ENCODE measurements at places on chromosomes 11 and 22. TPM values are rescaled to one million over a fixed set of nuclear protein-coding genes. Genes with fewer than 3 reads are reported as not detected.
A peak's percentile ranks its signal among the peaks of the same experiment; 100 is the strongest.

DNA sequence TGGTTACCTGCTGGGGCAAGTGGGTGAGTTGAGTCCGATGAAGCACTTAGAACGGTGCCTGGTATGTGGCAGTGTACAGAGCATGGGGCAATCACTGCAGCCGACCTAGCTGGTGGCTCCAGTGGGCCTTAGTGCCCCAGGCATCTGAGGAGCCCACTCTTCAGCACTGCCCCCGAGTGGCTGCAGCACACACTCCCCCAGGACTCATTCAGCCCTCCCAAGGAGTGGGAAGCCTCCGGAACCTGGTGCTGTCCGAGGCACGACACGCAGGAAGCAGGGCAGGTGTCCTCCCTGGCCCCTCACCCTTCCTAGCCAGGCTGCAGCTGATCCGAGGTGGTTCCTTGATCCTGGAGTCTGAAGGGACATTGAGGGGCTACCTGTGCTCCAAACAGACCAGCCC lies 42.4 kb upstream of the PRODH start:
- no peak for DNase-seq

- no peak for DNase-seq
These were observed 8.2 kb upstream of the HSPA8 start for GRCh38 chr11:123069908-123070821.

GRCh38 chr11:78189174-78189724 lies 530 bp downstream of the USP35 start:
- no peak for DNase-seq

BAD gene
- polyA plus RNA-seq = 37.9 TPM

GRCh38 chr11:76704171-76704948 lies 33.8 kb upstream of the LRRC32 start:
- no peak for DNase-seq

GRCh38 chr11:77559686-77560401 lies 29.9 kb upstream of the AQP11 start:
- no peak for DNase-seq

DNA sequence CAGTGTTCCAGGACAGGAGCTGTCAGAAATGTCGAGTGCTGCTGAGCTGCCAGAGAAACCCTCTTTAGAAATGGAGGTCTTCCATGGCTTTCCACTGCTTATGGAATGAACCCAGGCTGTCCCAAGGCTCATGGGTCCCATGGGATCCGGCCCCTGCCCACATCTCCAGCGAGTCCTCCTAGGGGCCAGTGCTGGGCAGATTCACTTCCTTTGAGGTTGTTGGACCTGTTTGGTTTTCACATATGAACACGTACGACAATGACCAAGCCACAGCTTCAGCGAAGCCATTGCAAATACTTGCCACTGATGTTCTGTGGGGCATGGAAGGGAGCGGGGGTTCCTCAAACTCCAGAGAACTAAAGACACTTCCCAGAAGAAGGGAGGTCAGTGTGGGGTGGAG lies 483.3 kb downstream of the TBC1D22A start:
- DNase-seq = no peak

LRRC51 gene
- 33.1 TPM for polyA plus RNA-seq

- peak; percentile 42 for DNase-seq
These were observed at the start of gene TRIM6 for GRCh38 chr11:5596607-5597201. Gene TRIM6 (plus strand): TSS chr11:5596637. CDS start chr11:5596898, 261 bp downstream.

DNA sequence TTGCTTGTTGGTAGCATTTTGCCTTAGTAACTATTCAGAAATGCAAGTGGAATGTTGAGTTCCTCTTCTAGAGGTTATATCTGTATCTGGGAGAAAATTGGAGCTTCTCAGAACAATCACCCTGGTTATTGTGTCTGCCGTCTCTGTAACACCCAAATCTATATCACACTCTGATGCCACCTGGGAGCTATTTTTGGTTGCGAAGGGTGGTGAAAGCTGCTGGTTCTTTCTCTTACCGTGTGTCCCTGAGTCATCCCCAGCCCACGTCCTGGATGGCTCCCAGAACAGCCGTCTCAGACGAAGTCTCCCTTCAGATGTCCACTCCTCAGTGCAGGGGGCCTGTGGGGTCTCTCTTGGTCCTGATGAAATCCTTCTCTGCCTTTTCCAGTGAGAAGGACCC lies 83.5 kb downstream of the C22orf31 start:
- DNase-seq = no peak

SHISAL1 gene
- 2.3 TPM for polyA plus RNA-seq

GRCh38 chr11:116240710-116241109 lies 532.1 kb downstream of the BUD13 start:
- DNase-seq = peak; percentile 51

- no peak for DNase-seq
These were observed 682.5 kb upstream of the ARHGAP42 start for GRCh38 chr11:100004541-100004940.

- no peak for DNase-seq
These were observed 496 bp upstream of the CST6 start for GRCh38 chr11:66011239-66011784.

DNA sequence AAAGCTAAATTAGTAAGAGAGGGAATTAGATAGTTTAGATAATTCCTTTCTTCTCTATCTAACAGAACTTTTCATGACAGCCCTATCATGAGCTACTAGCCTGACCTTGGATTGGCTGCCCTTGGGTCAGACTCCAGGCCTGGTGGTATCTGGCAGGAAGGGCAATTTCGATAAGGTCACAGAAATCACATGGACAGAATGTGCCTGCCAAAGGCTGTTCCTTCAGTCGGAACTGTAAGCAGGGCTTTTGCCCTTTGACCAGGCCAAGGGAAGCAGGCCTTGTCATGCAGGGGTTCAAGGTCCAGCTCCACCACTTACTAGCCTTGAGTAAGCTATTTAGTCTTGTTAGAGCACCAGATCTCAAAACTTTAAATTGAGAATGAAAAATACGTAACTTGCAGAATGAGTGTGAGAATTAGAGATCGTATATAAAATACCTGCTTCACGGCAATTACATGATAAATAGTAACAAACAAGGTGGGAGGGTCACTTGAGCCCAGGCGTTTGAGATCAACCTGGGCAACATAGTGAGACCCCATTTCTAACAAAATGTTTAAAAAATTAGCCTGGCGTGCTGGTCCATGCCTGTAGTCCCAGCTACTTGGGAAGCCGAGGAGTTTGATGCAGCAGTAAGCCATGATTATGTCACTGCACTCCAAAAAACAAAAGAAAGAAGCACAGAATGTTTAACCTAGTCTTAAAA lies 60.8 kb upstream of the SC5D start:
- DNase-seq = no peak

PRAME gene
- polyA plus RNA-seq = 1.7 TPM

TREH gene
- 2.0 TPM for polyA plus RNA-seq

DNA sequence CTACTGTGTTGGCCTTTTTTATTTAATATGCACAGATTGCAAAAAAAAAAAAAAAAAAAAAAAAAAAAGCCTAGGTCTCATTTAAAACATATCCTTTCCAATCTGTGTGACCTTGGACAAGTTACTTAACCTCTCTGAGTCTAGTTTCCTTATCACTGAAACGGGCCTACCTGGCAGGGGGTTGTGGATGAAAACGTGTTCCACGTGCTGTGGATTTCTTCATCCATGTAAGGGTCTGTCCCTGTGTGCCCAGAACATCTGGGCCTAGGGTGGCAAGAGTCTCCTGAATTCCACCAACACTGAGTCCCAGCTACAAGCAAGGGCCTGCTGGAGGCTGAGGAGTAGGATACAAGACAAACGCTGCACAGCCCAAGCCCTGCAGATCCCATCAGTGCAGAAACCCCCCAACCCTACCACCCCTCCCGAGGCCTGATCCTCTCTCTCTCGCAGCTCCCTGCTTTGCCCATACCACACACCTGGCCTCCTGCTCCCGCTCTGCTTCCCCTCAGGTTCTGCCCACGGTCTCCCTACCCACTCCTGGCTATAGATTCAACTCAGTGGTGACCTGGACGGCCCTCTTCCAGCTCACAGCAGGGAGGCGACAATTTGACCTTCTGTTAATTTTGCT lies 4.7 kb upstream of the GNAZ start:
- no peak for DNase-seq

GRIA4 gene
- polyA plus RNA-seq = 0.75 TPM

DNA sequence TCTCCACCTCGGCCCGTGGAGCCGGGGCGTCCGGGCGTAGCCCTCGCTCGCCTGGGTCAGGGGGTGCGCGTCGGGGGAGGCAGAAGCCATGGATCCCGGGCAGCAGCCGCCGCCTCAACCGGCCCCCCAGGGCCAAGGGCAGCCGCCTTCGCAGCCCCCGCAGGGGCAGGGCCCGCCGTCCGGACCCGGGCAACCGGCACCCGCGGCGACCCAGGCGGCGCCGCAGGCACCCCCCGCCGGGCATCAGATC lies 439 bp downstream of the YAP1 start:
- DNase-seq = no peak

AMPD3 gene
- 6.5 TPM for polyA plus RNA-seq

MMP27 gene
- polyA plus RNA-seq = not detected

OR52I2 gene
- 0.03 TPM for polyA plus RNA-seq

DNA sequence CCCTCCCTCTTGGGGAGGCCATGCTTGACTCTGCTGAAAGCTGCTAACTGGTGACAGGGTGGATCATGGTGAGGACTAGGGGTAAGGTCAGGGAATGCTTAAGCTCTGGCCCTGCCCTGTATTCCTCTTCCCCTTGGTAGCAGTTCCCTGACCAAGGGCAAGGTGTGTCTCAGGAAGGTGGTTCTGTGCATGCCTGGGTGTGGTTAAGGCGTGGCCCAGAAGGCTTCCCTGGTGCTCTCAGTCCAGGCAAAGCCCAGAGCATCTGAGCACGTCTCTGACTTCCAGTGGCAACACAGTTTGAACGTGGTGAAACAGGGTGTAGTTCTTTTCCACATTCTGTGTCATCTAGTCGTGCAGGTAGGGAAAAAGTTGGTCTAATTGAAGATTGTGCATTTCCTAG lies 53.1 kb upstream of the HORMAD2 start:
- DNase-seq = no peak

- no peak for DNase-seq
These were observed 23.2 kb downstream of the KMT5B start for GRCh38 chr11:68189888-68190287.

DEFB131B gene
- 1.4 TPM for polyA plus RNA-seq

- no peak for DNase-seq
These were observed 22.5 kb downstream of the LRRC10B start for GRCh38 chr11:61531044-61531443.

DNA sequence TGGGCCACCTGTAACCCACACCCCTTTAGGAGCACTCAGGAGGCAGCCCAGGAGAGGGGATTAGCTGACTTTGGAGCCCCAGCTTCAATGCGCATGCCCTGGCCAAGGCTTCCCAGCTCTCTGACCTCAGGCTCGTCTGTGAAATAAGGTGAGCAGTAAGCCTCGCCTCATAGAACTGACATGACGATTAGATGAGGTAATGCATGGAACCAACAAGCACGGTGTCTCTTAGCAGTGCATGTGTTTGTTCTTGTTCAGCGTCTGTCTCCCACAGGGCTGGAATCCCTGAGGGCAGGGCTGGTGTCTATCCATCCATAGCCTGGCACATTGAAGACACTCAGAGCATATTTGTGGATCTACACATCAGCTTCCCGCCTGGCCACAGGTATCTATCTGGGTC lies 415.4 kb downstream of the MN1 start:
- DNase-seq = no peak

- no peak for DNase-seq
These were observed 393.1 kb upstream of the NARS2 start for GRCh38 chr11:78967811-78968210.

DNA sequence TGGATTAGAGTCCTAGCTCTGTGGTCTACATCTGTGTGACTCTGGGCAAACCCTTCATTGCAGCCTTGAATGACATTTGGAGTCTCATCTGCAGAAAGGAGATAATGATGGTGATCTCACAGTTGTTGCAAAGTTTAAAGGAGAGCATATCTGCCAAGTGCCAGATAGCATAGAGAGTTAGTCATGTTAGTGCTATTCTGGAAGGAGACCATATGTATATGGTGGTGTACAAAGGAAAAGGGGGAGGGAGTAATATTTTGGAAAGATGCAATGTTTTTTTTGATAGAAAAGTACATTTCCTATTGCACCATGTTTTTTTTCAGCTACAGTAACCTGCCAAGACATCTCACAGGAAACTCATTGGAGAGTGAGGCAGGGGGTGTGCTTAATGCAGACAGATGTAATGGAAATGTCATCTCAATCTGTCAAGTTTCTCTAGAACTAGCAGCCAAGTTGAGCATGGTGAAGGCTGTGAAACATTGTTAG lies 92.1 kb upstream of the NARS2 start:
- no peak for DNase-seq

GRCh38 chr11:9893474-9893873 lies 229.6 kb downstream of the SWAP70 start:
- no peak for DNase-seq

H19 gene
- polyA plus RNA-seq = 2,033 TPM

GRCh38 chr11:34972892-34973291 lies 56.5 kb downstream of the PDHX start:
- no peak for DNase-seq

- DNase-seq = no peak
These were observed 7.3 kb upstream of the DERL3 start for GRCh38 chr22:23846081-23846469.

GRCh38 chr22:27063406-27063805 lies 406.0 kb downstream of the MIAT start:
- no peak for DNase-seq

RRM1 gene
- 100 TPM for polyA plus RNA-seq

ANO1 gene
- polyA plus RNA-seq = 18.2 TPM

All from left kidney (tissue), 8 donors.